ENCODE measurements at places on chromosomes 1 and 21. TPM values are rescaled to one million over a fixed set of nuclear protein-coding genes. Genes with fewer than 3 reads are reported as not detected.

The AP4B1 gene
- total RNA-seq = 35.3 TPM

The GBP5 gene
- 0.95 TPM for total RNA-seq

The SPRR3 gene
- total RNA-seq = 10.0 TPM

DNA sequence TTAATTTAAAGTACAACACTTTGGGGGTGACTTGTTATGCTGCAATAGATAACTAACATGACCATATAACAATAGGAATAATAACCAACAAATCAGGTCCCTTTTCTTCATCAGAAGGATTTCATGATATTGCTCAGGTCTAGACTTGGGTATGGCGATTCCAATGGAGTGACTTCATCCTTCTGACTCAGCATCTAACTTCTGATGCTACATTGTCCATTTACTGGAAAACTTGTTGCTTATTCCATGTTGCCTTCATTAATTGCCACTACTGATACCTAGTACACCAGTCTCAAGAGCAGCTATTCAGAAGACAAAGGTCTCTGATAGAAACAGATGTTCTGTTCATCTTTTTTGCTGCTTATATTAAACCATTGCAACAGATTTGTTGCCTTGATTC, 324.3 kb downstream of the TGFB2 start:
- no peak for DNase-seq

DNA sequence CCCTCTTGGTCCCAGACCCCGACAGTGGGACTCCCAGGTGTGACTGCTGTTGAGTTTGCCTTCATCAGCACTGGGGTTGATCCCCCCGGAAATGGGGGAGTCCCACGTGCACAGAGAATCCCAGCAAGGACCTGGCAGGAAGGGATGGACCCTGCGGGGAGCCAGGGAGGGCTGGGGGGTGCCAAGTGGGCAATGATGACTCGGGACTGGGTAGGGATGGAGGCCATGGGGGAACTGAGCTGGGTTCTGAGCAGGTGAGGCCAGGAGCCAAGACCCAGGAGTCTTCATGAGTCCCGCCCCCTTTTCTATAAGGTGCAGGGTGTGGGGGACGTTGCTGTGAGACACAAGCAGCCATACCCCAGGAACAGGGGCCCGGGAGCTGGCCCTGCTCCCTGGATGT, 103.8 kb downstream of the CRYAA start:
- no peak for DNase-seq

GRCh38 chr1:32305310-32305709, 13.4 kb downstream of the HDAC1 start:
- no peak for DNase-seq

DNA sequence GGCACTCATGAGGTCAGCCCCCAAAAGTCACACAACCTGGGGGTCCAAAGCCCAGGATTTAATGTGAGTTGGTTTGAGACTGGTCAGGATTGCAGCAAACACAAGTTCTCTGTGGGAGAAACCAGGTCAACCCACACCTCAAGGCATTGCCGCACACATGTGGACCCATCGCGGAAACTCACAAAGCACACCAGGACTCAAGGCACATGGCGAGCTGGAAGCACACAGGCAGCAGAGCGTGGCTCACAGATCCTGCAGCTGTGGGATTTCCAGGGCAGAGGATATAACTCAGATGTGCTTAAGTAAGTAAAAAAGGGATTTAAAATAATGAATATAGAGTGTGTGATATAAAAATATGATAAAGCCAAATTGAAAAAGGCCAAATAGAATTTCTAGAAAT, 51.6 kb upstream of the ADARB1 start:
- DNase-seq = no peak

GRCh38 chr1:103111926-103112325, 3.6 kb upstream of the COL11A1 start:
- no peak for DNase-seq

- DNase-seq = no peak
Measured at GRCh38 chr1:160855181-160855981, 7.3 kb downstream of the CD244 start.

DNA sequence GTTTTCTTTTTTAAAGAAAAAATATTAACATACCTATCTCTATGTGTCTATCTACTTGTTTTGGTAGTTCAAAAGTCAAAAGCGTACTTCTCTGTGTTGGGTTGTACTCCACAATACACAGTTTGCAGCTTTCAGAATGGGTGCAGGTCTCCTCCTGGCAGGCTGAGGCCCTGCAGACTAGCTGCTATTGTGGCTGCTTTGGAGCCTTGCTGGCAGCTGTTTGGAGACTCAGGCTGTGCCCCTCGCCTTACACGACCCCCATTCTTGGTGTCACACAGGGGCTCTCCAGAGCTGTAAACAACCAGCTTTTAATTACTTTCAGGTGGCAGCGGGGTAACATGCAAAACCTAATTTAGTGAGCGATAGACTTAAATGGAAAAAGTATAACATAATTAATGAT, 160.4 kb downstream of the DSCAM start:
- DNase-seq = no peak

DNA sequence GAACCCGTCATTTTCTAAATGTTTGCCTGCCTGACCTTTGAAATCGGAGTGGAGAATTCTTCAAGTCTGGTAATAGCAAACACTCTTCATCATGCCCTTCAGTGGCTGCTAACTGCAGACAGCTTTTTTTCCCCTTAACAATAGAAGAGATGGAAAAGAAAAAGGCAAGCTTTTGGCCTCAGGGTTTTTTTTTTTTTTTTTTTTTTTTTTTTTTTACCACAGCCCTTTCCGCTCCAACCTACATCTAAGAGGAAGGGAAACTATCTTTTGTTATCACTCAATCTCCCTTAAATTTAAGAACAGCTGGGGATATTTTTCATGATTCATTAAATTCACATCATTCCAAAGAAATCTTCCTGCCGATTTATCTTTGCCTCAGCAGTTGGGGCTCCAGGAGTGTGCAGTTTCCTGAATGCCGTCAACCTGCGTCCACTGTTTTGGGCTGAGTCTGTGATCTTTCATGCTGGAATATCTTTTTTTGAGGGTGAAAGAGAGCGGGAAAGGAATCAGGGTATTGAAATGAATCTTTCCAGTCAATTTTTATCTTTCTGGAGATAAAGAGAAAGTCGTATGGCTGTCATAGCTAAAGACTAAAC, 144.5 kb upstream of the SMYD2 start:
- DNase-seq = no peak

- DNase-seq = no peak
Measured at GRCh38 chr1:10856863-10857598, 60.6 kb upstream of the CASZ1 start.

DNA sequence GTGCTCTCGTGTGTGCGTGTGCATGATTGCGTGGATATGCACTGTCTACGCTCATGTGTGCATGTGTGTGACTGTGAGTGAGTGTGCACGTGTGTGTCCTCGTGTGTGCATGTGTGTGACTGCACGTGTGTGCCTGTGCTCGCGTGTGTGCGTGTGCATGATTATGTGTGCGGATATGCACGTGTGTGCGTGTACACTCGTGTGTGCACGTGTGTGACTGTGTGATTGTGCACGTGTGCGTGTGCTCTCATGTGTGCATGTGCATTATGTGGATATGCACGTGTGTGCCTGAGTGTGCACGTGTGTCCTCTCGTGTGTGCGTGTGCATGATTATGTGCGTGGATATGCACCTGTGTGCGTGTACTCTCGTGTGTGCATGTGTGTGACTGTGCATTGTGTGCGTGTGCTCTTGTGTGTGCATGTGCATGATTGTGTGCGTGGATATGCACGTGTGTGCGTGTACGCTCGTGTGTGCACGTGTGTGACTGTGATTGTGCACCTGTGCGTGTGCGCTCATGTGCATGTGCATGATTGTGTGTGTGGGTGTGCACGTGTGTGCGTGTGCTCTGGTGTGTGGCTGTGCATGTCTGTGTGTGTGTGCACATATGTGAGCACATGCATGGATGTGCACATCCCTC, 2.2 kb downstream of the MMEL1 start:
- DNase-seq = no peak

- DNase-seq = no peak
Measured at GRCh38 chr1:28578696-28579218, 13.3 kb upstream of the RAB42 start.

GRCh38 chr21:31005019-31005418, 33.3 kb downstream of the KRTAP19-8 start:
- DNase-seq = no peak

DNA sequence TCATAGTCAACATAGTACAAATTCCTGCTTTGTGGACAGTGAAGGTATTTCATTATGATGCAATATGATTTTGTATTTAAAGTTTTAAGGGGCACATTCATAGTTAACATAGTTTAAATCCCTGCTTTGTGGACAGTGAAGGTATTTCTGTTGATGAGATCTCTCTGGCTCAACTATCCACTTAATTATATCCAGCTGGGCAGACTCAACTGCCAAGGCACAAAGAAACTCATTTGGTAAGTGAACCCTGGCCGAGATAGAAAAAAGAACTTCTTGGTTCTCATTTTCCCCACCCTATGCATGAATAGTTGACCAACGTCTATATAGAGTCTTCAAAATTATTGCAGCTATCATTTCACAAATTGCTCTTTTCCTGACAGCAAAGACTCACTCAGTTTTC, 1194.6 kb downstream of the NCAM2 start:
- DNase-seq = no peak

- DNase-seq = no peak
Measured at GRCh38 chr1:187817782-187818181, 989.0 kb downstream of the PLA2G4A start.
